BJ (cell line): ENCODE measurements at places on chromosomes 2 and 18.

DNA sequence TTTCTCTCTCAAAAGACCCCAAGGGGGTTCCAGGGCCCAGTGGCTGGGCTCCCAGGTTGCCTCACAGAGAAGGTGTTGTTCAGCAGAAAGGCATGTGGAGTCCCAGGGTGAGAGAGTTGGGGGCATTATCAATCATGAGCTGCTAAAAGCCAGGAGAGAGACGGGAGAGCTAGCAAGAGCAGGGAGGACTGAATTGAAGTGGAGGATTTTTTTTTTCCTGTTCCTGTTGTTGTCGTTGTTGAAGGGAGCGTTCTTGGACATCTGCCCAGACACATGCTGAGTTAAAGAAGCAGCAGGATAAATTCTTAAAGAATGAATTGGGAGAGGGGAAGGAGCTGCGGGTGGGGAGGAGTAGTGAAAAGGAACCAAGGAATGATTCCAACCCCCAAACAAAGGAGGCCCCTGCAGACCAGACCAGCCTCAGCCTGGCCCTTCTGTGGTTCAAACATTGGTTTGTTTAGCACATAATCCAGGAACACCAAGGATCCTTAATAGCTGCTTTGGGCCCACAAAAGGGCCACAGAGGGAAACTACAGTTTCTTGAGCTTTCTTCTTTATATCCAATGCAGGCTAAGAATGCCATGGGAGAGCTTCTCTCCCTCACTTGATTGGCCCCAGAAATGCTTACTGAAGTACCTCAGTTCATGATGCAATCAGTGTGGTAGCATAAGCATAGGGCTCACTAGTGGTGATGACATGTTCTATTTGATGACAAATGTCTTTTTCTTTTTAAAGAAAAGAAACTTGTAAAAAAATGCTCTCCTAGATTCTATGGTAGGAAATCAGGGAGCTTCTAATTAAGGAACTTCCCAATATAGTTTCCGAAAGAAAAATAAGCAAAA is 146.0 kb downstream of the SETBP1 start:
- peak; percentile 71 for DNase-seq

DNA sequence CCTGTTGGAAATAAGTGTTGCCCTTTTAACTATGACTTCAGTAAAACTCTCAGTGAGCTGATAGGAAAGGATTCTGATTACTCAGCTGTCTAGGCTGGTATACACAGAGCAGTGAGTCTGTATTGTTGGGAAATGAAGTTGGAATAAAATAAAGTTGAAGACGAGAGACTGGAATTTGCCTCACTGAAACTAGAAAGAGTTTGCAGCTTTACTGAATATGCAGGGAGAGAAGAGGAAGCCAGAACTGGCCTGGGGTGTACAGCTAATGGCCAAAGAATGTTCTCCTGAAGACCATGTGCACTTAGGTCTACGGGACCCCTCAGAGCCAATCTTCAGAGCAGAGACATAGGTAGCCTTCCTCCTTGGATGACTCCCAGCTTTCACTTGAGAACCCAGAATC is 26.5 kb downstream of the EIF4E2 start:
- DNase-seq = peak; percentile 32

DNA sequence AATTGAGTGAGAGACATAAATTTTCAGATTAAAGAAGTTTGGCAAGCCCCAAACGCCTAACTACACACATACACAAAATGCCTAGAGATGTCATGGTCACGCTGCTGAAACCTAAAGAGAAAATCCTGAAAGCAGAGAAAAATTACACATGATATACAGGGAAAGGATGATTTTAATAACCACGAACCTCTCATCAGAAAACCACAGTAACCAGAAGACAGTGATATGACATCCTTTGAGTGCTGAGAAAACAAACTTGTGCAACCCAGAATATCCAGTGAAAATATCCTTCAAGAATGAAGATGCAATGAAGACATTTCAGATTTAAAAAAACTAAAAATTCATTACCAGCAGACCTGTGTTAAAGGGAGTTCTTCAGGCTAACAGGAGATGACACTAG is 122.4 kb upstream of the LMAN1 start:
- no peak for DNase-seq

GRCh38 chr2:233350708-233351107 is 3.6 kb upstream of the DGKD start:
- DNase-seq = peak; percentile 79

DNA sequence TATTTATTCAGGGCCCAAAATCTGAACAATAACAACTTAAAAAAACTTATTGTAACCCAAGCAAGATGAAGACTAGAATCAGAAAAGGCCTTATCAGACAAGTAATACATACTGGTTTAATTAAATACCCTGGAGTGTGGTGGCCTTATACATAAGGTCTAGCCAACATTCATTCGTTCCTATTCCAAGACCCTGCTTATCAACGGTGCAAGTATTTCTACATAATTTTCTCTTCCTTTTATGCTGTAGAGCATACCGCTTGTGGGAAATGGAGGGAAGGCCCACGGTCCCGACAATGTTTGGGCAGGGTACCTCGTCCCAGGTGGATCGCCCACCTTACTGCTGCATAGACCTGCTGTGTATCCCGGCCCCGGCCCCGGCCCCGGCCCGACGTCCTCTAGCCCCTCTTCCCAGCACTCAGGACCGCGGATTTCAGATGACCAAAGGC is 708 bp downstream of the ZNF24 start:
- DNase-seq = no peak

- DNase-seq = no peak
These were observed 344.9 kb downstream of the LPIN1 start for GRCh38 chr2:12091201-12091806.

DNA sequence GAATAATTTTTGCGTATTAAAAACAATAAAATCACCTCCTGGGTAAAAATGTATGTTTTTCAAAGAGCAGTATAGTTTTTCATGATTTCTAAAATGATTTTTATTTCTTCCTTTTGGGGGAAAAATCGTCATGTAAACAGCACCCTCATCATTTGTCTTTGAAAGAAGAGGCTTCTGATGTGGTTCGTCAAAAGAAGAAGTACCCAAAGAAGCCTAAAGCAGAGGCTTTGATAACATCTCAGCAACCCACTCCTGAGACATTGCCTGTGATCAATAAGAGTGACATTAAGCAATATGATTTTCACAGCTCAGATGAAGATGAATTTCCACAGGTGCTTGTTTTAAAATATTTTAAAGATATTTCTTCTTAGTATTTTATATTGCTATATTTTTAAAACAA is 110.2 kb upstream of the KIF5C start:
- no peak for DNase-seq

DNA sequence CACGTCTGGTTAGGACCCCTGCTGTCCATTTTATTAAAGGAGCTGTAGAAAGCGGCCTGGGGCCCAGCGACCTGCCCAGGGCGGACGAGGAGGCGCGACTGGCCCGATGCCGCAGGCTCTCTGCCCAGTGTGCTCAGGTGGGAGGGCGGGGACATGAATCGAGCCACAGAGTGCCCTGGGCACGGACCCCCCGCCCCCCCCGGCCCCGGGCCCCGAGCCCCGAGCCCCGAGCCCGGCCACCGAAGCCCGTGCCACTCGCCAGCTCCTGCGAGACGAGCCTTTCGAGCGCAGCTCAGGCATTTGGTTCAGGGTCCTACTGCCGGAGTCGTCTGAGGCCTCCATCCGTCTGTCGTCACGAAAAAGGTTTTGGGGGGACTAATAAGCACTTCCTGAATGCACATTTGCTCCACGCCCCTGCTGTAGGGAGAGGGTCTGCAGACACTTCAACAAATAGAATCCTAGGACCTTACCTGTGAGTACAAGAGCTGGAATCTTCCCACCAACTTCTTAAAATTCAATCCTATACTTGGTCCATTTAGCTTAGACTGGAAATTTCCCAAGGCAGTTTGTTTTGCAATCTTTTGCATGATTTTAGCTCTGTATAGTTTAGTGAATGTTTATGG is 602 bp upstream of the ADAM17 start:
- DNase-seq = no peak

GRCh38 chr2:17661460-17661859 is 92.2 kb downstream of the SMC6 start:
- DNase-seq = no peak

GRCh38 chr2:196918927-196919326 is 7.6 kb downstream of the PGAP1 start:
- no peak for DNase-seq

- DNase-seq = no peak
These were observed 15.6 kb upstream of the GPBAR1 start for GRCh38 chr2:218245214-218245613.

GRCh38 chr2:135999899-136000298 is 14.5 kb upstream of the DARS1 start:
- no peak for DNase-seq

- DNase-seq = no peak
These were observed 73.1 kb upstream of the IL1R1 start for GRCh38 chr2:102069311-102069974.

- no peak for DNase-seq
These were observed 536.7 kb upstream of the TNP1 start for GRCh38 chr2:217396586-217396985.

DNA sequence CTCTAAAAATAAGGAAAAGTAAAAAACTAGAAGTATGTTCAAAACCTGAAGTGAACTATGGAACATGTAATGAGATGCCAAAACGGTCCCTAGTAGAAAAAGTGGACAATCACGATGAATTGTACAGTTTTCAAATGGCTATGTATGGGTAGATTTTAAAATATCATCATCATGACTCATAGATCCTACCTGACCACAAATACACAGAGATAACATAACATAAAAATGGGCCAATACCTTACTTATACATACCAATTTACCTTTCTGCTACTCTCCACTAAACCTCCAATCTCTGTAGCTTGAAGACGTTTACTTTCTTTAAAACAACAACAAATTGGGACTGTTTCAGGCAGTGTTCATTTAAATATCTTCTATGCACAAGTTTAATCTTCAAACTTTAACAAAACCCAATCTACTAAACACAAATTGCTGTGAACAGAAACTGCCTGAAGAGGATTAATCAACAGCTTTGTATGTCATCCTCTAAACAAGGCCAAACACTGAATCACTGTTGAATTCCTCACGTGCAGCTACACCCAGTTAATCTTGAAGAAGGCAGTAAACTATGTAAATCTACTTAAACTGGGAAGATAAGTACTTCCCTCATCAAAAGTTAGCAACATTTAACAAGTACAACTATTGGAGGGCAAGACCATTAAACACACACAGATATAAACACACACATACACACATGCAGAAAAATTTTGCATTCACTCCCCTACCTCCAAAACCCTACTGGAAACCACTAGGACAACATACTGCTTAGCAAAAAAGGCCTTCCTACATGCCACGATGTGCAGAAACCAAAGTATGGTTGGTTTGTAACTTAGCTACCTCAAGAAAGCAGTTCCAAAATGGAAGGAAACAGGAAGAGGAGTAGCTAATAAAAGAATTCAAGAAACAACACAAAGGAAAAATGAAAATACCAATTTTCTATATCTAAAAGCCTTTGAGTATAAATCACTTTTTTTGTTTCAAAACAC is 90.3 kb downstream of the RBMS1 start:
- no peak for DNase-seq

DNA sequence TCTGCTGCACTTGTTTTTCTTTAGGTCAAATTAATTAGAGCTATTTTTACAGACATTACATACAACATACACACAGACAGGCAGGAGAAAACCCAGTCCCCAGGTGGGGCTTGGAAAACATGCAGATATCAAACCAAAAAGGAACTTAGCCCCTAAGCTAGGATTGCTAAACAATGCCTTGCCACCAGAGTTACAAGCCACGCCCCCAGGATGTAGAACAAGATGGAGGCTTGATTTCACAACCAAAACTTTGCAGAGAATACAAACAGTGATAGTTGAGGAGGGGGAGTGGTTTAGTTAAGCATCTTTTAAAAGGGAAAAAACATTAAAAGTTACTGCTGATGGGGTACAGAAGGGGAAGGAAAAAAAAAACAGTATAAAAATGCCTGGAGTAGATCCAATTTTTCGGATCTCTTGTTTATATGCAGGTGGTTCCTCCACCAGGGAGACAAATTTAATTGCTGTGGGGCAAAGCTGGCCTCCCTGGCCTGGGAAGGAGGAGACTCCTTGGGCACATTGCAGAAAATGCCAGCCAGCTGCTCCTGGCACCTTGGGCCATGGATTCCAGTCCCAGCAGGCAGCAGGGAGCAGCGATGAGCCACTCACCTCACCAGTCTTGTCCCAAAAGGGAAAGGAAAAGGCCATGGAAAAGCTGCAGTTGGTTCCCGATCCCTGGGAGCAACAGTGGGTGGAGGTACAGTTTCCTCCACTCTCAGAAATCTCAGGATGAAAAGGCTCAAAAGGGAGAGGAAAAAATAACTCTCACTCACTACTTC is 348.4 kb upstream of the REG3G start:
- DNase-seq = no peak

- DNase-seq = no peak
These were observed 208.7 kb downstream of the PTPRM start for GRCh38 chr18:7775843-7776242.

DNA sequence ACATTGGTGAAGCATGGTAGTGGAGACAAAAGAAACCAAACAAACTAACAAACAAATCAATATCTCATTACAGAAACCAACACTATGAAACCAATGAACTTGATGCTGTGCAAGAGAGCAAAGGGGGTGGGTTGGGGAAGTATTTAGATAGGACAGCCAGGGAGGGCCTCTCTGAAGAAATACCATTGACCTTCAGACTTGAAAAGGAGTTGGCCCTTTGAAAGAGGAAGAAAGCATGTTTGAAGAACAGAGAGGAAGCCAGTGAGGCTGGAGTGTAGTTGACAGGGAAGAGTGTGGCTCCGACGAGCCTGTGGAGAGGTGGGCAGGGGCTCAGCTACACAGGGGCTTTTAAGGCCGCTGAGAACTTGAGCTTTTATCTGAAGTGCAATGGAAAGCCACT is 151.0 kb upstream of the GATA6 start:
- no peak for DNase-seq

DNA sequence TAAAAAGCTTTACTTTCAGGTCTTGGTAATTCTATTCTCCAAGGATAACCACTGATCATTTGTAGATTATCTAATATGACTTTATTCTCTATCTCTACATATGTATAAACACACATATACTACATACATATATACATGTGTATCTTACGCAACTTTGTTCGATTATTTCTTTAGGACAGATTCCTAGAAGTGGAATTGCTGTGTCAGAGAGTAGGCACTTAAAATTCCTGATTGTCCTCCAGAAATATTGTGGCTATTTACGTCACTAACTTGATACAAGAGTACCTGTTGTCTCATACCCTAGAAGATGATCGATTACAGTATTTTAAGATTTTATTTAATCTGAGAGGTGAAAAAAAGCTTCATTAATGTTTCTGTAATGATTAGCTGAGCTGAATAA is 57.9 kb downstream of the FAM98A start:
- DNase-seq = no peak

DNA sequence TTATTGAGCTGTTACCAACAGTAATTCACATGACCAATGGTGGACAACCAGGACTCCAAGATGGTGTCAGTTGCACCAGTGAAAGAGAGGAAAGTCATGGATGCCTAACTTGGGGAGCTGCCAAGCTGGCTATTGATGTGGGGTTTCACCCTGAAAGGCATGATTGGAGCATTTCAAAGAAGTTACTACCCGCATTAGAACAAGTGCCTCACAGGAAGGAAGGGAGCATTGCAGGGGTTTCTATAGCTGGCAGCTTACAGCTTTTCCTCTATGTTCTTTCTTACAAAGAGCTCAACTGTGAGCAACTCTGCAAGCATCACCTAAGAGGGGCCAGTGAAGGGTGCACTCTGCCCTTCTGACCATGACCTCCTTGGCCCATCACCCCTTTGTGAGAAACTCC is 93.1 kb downstream of the TNFRSF11A start:
- no peak for DNase-seq
